Stimulated activated naive B cell treated with anti-CD40 and anti-IgM and Interleukin-4, amounts not matched to agents 10 μg/mL and 1 μg/mL and 100 μg/mL, for 72 hours (primary cell): ENCODE measurements at places on chromosomes 1 and 21.

DNA sequence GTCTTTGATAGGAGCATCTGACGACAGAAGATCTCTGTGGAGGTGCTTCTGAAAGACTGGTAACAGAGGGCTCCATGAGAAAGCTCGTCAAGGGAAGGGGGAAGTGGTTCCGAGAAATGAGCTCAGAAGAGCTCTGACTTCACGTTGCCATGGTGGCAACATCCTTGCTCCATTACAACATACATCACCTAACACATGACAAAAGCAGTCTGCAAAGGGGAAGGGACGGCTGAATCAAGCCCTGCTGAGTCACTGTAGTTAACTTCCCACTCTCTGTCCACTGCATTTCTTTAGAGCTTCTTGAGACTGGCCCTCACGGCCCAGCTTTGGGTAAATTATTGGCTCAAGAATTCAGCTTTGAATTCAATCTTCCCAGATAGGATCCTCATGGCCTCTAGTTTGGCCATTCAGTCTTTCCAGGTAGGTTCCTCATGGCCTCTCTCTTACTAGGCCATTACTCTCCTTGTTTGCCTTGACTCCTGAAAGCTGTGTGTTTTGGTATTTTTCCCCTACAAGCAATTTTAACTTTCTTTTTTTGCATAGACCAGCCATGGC, 88.0 kb upstream of the ZNF648 start:
- DNase-seq: no peak

DNA sequence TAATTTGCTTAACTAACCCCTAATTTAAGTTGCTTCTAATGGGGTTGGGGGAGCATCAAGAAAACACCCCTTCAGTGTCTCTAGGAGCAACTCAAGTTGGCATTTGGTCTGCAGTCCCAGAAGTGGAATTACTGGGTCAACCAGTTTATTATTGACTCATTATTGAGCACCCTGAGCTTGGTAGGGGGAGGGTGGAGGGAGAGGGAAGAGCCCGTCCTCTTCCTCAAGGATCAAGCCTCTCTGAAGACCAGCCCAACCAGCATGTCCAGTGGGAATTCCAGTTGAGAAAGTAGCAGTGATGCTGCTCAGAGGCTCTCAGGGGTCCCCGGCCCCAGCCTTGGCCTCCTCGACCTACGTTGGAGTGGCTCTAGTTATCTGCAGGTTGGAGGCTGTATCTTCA, 2.1 kb upstream of the PLA2G2F start:
- DNase-seq: no peak

DNA sequence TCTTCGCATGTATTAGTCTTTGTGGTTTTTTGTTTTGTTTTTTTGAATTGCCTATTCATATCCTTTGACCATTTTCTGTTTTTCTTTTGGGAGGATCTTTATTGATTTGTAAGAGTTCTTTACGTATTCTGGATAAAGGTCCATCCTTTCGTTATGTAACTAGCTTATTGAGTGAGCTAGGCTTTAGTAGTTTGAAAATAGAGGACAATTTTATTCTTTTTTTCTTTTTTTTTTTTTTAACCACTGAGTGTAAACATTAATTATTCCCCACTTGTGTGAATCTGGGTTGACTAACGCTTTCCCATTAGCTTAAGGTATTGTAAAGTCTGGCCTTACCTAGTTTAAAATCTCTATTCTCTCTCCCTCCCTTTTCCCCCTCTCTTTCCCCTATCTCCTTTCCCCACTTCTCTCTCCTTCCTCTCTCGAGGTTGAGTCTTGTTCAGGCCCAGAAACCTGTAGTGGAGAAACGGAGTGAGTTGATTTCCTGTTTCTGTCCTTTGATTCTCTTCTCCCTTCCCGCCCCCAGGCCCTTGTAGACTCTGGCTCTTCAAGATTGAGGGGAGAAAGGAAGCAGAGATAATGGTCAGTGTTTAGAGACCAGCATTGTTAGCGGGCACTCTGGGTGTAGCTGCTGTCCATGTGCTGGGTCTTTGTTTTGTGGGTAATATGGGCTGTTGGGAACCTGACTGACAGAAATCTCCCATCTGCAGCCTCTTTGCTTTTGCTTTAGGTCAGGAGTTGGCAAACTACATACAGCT, 1.5 kb downstream of the MORC3 start:
- no peak for DNase-seq

DNA sequence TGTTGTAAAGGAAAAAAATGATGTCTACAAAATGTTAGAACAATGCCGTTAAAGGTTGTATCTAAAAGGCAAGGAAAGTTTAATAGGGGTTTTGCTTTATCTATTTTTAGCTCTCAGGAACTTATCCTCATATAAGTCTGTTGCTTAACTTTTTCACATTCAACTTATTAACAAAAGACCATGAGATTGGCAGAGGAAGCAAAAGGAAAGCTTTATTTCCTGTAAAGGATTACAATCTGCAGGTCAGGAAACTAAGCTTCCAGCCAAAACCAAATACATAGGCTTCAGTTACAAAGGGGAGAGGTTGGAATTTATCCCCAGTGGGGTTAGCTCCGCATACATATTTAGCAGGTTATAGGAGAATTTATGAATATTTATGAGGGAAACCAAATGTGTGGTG, 58.7 kb upstream of the KIAA1614 start:
- DNase-seq: no peak

GRCh38 chr1:180775801-180776200, 136.9 kb upstream of the KIAA1614 start:
- no peak for DNase-seq

DNA sequence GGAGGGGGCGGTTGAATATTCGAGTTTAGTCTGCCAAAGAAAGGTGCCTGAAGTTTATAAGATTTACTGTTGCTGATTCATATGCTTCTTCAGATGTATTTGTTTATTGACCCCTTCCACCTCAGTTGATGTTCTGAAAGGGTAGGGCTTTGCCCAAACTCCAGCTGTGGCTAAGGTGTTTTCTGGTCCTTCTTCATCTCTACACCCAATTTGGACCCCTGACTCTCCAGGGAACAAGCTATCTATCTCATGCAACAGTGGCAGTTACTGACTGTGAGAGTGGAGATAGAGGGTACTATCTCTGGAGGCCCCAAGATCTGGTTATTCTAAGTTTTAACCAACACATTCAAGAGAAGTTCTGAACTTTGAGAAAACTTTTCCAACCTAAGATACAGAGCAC, 12.6 kb upstream of the ALG14 start:
- no peak for DNase-seq

DNA sequence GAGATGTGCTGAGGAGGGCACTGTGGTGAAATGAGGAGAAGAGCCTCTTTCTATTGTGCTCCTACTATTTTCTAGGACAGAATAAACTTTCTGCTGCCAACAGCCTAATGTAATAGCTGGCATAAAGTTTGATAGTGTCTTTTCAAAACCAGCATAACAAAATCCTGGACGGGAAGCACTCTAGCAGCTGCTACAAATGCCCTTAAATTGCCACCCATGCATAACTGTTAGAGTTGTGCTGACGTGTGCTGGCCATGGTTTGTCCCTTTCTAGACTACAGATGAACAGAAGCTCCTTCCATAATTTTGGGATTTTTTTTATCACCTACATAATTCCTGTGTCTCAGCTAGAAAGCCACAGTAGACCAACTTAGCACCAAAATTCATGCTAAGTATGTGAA, 88.5 kb upstream of the DEPDC1 start:
- DNase-seq: no peak

DNA sequence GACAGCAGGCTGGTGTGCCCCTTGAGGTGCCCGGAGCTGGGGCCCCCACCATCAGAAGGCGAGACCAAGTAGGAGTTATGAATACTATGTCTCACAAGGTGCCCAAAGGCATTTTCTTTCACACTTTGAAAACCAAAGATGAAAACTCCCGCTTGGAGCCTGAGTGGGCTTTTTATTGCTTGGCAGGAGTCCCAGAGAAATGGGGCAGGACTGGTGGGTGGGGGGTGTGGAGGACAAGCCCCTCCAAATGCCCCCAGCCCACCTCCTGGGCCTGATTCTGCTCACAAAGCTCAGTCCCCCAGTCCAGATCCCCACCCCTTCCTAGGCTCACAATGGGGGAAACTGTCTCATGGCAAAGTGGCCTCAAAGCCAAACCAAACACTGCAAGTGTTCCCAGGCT, 227.9 kb downstream of the TRABD2B start:
- DNase-seq: no peak

DNA sequence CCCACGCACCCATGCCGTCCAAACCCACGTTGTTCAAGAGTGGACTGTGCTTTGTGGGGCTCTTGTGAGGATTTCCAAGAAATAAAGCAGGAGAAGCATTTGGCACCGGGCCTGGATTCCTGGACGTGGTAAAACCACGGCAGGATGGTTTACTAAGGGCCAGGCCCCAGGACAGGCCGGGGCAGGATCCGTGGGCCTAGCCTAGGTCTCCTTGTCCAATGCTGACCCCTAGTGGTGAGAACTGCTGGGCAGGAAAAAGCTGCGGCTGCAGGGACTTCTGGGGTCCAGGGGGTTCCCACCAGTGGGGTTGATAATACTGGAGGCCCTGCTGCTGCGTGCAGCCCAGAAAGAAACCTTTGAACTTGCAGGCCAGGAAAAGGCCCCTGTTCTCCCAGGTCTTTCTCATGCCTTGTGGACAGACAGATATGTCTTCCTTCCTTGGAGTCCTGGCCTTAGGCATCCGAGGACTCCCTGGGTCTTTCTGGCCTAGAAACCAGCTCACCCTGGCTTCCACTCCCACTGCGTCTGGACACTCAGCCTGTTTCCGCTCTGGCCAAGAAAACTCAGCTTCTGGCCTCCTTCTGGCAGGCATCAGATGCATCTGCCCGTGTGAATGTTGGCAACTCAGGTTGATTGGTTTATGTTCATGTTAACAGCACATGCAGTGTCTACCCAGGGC, 106.9 kb upstream of the TMEM51 start:
- peak; percentile 40 for DNase-seq

GRCh38 chr1:43570277-43570676, 39.6 kb downstream of the PTPRF start:
- DNase-seq: no peak

- no peak for DNase-seq
Measured at GRCh38 chr1:94433866-94434265, 15.7 kb downstream of the ABCD3 start.

- DNase-seq: no peak
Measured at GRCh38 chr1:2319291-2319690, 72.1 kb downstream of the MORN1 start.

GRCh38 chr21:44820851-44821250, 3.0 kb upstream of the SUMO3 start:
- DNase-seq: no peak
